ENCODE measurements at places on chromosomes 12 and 14.

GRCh38 chr12:92226071-92226661, 80.5 kb upstream of the BTG1 start:
- DNase-seq = no peak

DNA sequence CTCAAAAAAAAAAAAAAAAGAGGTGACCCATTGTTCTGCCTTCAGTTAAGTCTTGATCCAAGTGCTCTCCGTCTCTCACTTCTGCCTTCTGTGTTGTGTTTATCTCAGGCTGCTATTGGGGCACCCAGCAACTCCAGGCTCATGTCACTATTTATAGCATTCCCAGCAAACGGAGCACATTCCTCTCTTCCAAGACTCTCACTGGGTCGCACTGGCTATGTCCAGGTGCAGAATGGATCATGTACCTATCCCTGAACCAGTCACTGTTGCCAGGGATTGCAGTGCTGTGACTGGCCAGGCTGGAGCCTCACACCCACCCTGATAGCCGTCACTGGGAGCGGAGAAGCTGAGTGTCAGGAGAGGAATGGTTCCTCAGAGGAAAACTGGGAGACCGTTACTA, 31.2 kb downstream of the RHOF start:
- no peak for DNase-seq

DNA sequence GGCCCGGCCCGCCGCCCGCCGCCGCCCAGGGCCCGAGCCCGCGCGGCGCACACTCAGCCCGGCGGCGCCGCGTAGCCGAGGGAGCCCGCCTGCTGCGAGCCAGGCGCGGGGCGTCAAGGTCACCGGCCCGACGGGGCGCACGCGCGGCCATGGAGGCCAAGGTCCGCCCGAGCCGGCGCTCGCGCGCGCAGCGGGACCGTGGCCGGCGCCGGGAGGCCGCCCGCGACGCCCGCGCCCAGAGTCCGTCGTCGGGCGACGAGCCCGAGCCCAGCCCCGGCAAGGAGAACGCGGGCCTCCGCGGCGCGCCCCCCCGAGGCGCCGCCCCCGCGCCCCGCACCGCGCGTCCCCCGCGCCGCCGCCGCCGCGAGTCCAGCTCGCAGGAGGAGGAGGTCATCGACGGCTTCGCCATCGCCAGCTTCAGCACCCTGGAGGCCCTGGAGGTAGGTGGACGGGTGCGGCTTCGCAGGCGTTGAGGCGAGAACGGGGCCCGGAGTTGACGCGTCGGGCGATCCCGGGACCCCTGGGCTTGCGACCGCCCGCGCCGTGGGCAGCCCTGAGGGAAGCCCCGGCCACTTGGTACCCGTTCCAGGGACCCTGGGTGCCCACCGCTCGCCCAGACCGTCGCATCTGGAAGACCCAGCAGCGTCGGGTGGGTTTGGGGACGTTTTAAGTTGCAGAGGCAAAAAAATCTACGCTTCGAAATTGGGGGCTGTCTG, 629 bp downstream of the FBRSL1 start:
- DNase-seq = no peak

DNA sequence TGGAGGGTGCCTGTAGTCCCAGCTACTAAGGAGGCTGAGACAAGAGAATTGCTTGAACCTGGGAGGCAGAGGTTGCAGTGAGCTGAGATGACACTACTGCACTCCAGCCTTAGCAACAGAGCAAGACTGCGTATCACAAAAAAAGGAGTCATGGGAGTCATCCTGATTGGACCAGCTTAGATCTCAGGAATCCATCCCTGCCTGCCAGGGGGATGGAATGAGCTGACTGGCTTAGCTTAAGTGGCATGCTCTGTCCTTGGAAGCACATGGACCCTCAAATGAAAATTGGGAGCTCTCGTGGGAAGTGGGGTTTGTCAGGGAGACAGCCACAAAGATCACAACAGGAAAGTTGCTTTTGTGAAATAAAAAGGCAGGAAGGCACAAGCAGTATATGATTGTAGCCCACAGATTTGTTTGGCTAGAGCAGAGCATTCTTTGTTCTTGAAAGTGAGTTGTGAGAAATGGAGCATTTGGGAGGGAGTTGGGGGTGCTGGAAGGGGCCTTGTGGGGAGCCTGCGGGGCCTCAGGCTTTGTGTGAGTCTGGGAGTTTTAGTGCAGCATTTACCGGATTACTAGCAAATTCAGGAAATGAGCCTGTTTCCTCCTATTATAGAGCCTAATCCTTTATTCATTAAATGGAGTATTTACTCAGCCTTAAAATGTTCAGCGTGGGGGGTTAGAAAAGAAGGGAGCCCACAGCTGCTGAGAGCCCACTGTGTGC, 30.7 kb downstream of the DGLUCY start:
- no peak for DNase-seq

DNA sequence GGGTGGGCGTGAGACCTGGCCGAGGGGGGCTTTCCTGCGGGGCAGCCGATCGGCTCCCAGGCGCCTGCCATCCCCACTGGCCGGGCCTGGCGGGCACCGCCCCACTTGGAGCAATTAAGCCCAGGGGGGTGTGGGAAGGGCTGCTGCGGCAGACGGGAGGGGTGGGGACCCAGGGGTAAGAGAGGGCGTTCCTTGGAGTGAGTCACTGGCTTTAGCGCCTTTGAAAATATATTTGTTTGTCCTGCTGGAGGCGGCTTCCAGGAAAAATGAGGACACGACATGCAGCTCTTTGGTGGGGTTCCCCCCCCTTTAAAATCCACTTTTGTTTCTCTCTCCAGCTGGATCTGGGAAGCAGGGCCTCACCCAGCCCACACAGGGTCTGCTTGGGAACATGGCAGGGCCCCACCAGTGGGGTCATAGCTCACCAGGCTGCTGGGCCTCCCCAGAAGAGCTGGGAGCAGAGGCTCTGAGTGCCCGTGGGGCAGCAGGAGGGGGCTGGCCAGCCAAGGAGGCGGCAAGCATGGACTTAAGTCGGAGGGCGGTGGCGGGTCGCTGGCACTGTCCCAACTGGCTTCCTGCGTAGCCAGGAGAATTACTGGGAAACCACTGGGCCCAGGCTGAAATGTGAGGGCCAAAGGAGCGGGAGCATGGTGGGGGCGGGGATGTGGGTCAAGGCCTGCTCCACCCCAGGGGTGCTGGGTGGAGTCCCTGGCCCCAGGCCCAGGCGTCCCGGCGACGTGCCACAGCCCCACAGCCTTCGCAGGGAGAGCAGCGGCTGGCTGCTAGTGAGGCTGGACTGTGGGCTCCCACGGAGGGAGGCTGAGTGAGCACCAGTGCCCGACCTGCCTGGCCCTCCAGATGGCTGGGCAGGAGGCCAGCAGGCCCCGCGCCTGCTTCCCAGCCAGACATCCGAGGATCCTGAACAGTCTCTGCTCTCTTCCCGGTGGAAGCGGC, 128.0 kb downstream of the RFLNA start:
- peak; percentile 91 for DNase-seq

- no peak for DNase-seq
Observed at GRCh38 chr12:59500335-59500734, 95.5 kb upstream of the SLC16A7 start.

- DNase-seq = no peak
Observed at GRCh38 chr12:62728741-62729140, 206.2 kb downstream of the PPM1H start.

GRCh38 chr14:100861188-100861936, 35.4 kb downstream of the MEG3 start:
- DNase-seq = no peak

GRCh38 chr12:6452944-6453630, 1.2 kb downstream of the TAPBPL start:
- no peak for DNase-seq

GRCh38 chr14:106227793-106228192, 701.4 kb downstream of the TMEM121 start:
- DNase-seq = no peak

- no peak for DNase-seq
Observed at GRCh38 chr14:74427651-74428050, 1.6 kb upstream of the SYNDIG1L start.

DNA sequence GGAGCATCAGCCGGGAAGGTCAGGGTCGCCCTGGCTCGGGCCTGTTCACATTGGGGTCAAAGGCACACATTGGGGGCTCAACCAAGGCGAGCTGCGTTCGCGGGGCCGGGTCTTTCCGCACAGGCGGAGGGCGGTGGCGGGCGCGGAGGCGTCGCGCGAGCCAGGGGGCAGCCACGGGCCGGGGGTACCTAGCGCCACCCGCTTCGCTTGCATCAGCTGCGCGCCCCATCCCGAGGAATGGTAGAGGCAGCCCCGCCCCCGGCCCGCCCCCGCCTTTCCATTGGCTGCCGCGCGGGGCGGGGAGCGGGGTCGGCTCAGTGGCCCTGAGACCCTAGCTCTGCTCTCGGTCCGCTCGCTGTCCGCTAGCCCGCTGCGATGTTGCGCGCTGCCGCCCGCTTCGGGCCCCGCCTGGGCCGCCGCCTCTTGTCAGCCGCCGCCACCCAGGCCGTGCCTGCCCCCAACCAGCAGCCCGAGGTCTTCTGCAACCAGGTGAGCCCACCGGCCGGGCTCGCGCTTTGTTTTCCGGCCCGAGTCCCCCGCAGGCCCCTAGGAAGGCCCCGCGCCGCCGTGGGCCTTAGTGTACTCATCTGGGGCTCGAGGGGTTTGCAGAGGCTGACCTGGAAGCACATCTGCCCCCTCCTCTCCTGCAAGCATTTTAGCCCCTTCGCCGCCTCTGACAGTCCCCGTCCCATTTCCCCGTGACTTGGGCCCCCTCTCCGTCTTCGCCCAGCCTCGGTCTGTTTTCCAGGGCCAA, at the start of gene ALDH2:
ALDH2 (plus strand) TSS at position 326 of the 754 bp plus-strand sequence; CDS start at position 376, 50 bp downstream.
- DNase-seq = no peak

DNA sequence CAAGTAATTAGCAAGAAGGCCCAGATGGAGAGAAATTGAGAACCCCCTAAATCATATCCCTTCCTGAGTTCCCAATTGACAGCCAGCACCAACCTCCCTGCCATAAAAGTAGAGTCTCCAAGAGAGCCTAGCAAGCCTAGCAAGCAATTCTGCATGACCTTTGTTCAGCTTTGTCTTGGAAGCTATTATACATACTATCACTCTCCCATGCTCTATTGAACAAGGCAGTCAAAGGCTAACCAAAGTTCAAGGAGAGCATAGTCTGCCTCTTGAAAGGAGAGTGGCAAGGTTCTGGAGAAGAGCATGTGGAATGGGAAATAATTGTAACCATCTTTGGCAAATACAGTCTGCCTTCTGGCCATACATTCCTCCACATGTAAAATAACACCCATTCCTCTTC, 7.8 kb downstream of the ACOT4 start:
- no peak for DNase-seq

DNA sequence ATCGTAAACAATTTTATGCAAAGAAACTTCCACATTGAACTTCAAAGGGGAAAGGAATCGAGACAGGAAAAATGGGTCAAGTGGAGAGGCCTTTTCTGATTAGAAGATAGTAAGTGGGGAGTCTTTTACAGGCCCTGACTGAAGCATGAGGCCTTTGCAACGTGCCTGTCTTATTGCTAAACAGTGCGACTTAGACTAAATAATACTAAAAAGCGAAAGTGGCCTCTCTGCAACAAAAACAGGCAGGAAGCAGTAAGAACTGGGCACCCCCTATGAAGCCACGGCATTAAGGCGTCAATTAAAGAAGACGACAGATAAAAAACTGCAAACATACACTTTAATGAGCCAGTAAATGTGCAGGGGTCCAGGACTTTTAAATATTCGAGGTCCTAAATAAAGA, 283.4 kb upstream of the GRIP1 start:
- DNase-seq = no peak

DNA sequence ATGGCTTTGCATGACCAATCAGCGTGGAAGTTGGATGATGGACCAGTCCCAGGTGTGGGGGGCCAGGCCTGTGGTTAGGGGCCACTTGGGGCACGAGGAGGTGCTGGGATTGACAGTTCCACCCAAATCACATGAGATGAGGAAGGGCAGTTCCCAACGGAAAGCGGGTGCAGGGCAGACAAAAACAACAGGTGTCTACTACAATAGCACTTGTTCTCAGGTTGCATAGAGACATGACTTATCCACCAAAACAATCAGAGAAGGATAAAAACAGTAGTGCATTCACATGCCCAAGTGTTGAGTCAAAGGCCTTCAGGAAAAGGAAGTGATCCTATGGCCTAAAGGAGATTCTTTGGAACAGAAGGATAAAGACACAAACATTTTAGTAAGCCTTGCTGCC, 14.6 kb upstream of the EIF2B2 start:
- peak; percentile 58 for DNase-seq

DNA sequence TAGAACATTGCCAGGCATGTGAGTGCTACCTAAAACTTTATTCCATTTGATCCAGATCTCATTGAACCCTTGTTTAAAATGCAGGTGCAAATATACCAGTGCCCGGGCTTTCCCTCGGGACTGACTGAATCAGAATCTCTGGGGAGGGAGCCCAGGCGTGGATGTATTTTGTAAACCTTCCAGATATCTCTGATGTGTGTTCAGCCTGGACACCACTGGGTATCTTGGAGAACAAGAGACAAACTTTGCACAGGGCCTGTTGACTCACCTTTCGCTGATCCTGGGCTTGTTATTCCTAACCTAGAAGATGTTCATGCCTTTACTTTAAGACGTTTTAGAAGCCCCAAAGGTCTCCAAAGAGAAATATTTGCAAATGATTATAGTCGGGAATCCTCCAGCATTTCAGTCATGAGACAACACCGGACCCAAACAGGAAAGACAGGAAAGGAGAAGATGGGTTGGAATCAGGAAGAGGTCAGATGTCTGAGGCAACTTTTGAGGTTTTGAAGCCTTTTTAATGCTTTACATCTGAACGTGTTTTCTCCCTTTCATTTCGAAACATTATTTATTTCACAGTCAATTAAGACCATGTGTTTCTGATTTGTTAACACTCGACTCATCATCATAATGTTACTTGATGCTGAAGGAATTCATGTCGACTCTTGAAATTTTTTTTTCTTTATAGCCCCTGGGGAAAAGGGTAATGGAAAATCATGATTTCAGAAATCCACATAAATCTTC, 118.6 kb downstream of the PLXNC1 start:
- peak; percentile 72 for DNase-seq

GRCh38 chr12:100897240-100897639, 102.7 kb downstream of the ANO4 start:
- DNase-seq = no peak

DNA sequence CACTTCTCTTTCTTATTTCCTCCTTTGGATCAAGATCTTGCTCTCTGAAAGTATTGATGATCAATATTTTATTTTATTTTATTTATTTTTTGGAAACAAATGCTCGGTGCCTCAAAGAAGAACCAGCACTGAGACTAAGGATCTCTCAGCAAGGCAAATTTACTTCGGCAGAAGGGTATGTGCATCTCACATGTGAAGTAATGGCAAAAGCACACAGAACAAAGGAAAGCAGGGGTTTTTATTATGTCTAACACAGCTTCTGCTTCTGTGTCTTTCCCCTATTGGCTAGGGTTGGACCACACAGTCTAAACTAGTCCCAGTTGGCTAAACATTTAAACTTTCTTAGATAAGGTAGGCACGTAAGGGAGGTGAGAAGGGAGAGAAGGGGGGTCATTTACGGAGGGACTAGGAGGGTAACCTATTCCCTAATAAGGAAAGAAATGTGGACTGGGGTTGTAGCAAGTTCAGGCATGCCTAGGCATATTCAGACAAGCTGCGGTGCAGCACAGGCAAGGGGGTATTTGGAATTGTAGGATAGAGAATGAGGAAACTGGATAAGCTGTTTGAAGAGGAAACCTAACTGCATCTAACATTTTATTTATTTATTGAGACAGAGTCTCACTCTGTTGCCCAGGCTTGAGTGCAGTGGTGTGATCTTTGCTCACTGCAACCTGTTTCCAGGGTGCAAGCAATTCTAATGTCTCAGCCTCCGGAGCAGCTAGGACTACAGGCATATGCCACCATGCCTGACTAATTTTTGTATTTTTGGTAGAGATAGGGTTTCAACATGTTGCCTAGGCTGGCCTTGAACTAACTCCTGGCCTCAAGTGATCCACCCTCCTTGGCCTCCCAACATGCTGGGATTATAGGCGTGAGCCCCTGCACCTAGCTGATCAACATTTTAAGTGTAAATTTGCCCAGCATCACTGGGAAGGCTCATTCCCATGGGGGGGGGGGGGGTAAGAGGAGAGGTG, 90.0 kb upstream of the EIF5 start:
- DNase-seq = no peak
